ENCODE measurements at places on chromosomes 3 and 15. TPM values are rescaled to one million over a fixed set of nuclear protein-coding genes. Genes with fewer than 3 reads are reported as not detected.

CNTN4 gene
- 7.8 TPM for total RNA-seq

LRRIQ4 gene
- total RNA-seq, result not detected

PLAAT1 gene
- not detected for total RNA-seq

DNA sequence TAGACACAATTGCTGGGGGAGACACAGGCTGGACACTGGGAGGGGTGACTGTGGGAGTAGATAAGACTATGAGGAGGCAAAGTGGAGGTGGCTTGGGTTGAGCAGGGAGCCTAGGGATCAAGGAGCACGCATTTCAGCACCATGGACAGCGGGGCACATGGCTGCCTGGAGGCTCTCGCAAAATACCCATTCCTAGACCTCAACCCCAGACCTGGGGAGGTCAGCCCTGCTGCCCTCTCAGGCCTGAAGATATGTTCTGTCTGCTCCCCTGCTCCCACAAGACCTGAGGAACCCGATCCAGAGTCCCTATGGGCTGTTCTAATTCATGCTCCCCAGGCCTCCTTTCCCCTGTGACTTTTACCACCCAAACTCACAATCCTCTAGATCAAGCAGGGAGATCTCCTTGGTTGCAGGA is 16.0 kb upstream of the CPEB1 start:
- no peak for ATAC-seq

DNA sequence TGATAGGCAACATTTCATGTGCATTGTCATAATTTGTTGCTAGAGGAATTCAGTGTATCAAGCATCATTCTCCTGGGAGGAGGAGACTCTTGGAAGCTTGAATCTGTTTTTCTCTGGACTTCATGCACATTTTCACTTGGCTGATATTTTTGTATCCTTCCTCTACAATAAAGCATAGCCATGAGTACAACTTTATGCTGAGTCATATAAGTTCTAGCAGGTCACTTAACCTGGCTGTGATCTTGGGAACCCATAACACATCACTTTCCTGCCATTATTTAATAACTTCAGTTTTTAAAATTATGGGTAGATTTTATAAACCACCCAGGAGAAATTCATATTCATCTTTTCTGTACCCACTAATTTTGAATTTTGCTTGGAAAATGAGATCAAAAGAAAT is 203.0 kb upstream of the CD96 start:
- ATAC-seq, result no peak

DNA sequence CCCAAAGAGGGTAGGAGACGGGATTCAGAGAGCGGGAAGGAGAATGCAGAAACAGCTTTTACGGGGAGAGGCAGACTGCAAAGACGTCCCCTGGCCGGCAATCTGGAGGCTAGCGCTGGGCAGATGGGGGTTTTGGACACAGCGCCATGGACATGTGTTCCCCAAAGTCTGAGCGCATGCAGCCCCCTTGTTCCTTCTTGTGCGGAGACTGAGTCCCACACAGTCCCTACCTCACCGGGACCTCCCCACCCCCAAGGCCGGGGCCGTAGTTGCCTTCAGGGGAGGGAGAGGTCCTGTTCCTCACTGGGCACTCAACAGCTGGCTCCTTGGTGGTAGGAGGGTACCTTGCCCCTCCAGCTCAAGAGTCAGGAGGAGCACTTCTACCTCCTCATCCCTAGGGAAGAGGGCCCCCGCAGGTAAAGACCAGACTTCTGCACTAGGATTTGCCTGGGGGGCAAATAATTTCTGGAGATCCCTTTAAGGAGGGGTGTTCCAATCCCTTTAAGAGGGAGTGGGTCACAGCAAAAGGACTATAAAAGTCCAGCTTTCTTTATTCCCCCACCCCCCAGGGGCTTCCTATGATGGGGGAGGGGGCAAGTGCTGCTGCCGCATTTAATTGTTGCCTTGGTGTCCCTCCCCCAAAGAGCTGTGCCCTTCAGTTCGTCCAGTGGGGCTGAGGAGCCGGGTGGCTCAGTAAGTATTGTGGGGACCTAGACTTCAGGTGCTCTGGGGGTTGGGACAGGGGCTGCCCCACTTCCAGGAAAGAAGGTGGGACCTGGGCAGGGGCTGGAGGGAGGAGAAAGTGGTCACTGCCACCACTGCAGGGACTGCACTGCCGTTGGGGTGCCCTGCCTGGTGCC is 3.6 kb upstream of the BAHD1 start:
- no peak for ATAC-seq

GRCh38 chr15:23401627-23402026 is 45.4 kb downstream of the GOLGA6L2 start:
- ATAC-seq, result no peak

GRCh38 chr3:35562141-35562540 is 77.2 kb upstream of the ARPP21 start:
- ATAC-seq, result no peak

Data from gastroesophageal sphincter (tissue), 4 donors.